ENCODE measurements at places on chromosomes 16 and 17.
A peak's percentile ranks its signal among the peaks of the same experiment; 100 is the strongest.

DNA sequence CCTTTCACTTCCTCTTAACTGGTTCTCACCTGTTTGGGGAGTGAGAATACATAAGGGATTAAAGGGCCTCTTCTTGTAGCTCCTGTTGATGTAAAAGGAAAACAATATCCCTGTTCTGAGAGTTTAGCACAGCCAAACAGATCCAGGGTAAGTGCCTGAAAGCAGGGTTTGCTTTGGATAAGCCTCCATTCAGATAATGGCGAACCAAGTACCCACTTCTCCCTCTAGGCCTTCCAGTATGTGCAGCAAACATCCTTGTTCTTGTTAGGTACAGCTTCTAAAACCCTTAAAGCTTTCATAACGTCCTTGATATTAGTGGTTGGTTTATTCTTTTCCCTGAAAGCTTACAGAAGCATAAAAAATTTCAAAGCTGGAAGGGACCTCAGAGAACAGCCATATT lies 130.6 kb upstream of the DNAH9 start:
- DNase-seq = no peak
- H3K4me1 ChIP-seq = no peaks in the 10 kb centered on the region

GRCh38 chr17:81016575-81016974 lies 18.4 kb upstream of the BAIAP2 start:
- peaks cover 16% of the 10 kb centered on the region for H3K36me3 ChIP-seq
- peaks cover 38% of the 10 kb centered on the region for H3K4me1 ChIP-seq
- DNase-seq = no peak
- H3K27me3 ChIP-seq = peaks cover 14% of the 10 kb centered on the region
- peak overlapping the region; percentile 96 for H3K27ac ChIP-seq

- no peak for DNase-seq
- no peaks in the 10 kb centered on the region for H3K27me3 ChIP-seq
- H3K36me3 ChIP-seq = no peaks in the 10 kb centered on the region
- H3K4me3 ChIP-seq = no peak overlapping the region
- no peaks in the 10 kb centered on the region for H3K4me1 ChIP-seq
These were observed 459.9 kb upstream of the MAF start for GRCh38 chr16:80060470-80060869.

GRCh38 chr17:57852092-57852954 lies 2.5 kb upstream of the MRPS23 start:
- peaks cover 8% of the 10 kb centered on the region for H3K27me3 ChIP-seq
- peak overlapping the region; percentile 88 for H3K27ac ChIP-seq
- H3K4me1 ChIP-seq = peaks cover 39% of the 10 kb centered on the region
- peak overlapping the region; percentile 72 for H3K4me3 ChIP-seq
- DNase-seq = peak; percentile 10
- peaks cover 14% of the 10 kb centered on the region for H3K36me3 ChIP-seq

DNA sequence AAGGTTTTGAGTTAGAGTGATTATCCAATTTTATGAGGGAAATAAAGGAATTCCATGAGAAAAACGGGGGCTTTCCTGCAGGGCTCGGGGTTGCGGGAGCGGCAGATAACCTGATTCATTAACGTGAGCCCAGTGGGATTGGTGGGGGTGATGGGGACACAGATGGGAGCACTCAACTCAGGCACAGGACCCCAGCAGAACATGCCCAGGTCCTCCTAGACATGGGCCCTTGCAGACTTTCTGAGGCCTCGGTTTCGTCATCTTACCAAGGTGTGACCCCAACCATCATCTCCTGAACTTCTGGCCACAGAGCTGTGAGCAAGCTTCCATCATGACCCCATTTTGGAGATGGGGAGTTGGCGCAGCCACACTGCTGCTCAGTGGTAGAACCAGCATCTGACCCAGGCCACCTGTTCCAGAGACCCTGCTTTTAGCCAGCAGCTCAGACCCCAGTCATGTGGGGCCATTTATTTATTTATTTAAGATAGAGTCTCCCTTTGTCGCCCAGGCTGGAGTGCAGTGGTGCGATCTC lies 22.3 kb downstream of the CARHSP1 start:
- H3K27me3 ChIP-seq = no peaks in the 10 kb centered on the region
- H3K27ac ChIP-seq = no peak overlapping the region
- DNase-seq = no peak
- no peak overlapping the region for H3K4me3 ChIP-seq
- peaks cover 12% of the 10 kb centered on the region for H3K4me1 ChIP-seq

DNA sequence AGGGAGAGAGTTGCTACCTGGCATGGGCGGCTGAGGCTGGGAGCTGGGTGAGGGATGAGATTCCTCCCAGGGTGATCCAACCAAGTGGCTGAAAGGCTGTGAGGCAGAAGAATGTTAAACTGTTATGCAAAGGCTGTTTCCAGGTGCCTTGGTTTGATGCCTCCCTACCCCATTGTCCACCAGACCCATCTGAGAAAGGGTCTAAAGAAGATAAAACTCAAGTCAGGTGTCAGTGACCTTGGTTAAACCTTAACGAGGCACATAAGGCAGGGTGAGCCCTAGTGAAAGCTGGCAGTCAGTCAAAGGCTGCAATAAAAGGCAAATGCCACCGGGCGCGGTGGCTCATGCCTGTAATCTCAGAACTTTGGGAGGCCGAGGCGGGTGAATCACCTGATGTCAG lies 23.8 kb downstream of the LDHD start:
- H3K4me3 ChIP-seq = no peak overlapping the region
- H3K4me1 ChIP-seq = peaks cover 8% of the 10 kb centered on the region
- H3K36me3 ChIP-seq = no peaks in the 10 kb centered on the region
- H3K27me3 ChIP-seq = no peaks in the 10 kb centered on the region
- no peak overlapping the region for H3K27ac ChIP-seq

DNA sequence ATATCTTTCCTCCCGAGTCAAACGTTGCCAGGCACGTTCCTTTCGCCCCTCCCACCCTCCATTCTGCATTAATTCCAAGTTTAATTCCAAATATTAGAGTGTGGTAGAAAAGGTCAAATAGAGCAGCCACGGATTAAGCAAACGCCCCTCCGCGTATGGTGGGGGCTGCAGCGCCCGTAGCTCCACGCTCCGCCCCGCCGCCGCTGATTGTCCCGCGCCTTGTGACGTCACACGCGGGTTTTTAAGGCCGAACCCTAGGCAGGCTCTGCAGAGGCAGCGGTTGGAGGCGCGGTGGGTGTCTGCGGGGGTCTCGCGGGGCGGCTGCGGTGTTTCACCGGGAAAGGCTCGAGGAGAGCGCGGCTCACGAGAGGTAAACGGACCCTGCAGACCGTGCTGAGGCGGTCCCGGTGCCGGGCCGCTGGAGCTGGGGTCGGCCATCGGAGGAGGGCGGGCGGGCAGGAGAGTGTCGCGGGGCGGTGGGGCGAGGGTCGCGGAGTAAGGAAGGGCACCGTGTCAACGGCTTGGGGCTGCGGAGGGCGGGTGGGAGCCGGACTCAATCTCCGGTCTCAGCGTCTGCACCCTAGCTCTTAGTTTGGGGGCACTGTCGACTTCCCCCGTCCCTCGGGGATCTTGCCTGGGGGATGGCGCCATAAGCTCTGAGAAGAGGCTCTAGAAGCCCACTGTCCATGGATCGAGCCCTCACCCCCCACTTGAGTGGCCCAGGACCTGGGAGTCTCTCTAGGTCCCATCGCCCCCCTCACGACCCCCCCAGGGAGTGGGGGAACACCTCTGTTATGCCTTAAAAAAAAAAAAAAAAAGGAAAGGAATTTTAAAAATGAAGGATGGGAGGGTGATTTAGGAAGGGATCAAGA lies at the start of gene ARL4D:
ARL4D (plus strand) TSS at position 270 of the 872 bp plus-strand sequence. CDS start 740 bp downstream, outside the sequence.
- H3K36me3 ChIP-seq = peaks cover 1% of the 10 kb centered on the region
- DNase-seq = peak; percentile 92
- H3K4me3 ChIP-seq = peak within 1 kb of the TSS; percentile 91
- no peaks in the 10 kb centered on the region for H3K27me3 ChIP-seq
- H3K27ac ChIP-seq = peak within 1 kb of the TSS; percentile 88

DNA sequence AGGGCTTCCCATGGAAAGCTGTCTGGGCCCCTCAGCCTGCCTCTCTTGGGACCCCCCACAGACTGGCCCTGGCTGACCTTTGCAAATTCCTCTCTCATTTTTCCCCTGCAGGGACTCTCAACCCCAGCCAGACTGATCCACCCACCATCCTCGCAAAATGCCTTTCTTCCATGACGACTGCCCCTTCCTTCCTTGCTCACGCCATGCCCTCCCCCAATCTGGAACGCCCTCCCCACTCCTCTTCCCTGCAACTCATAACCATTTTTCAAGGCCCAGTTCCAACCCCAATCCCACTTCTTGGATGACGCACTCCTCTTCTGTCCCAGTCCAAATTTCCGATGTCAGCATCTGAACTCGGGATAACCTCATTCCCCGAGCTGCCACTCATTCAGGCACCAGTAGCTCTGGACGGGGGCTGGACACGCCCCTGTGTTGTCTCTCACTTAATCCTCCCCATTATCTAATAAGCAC lies 1.3 kb upstream of the DNAI2 start:
- peaks cover 75% of the 10 kb centered on the region for H3K27me3 ChIP-seq
- H3K27ac ChIP-seq = no peak overlapping the region
- H3K4me3 ChIP-seq = no peak overlapping the region
- DNase-seq = no peak

- peak within 1 kb of the TSS; percentile 37 for H3K27ac ChIP-seq
- H3K36me3 ChIP-seq = no peaks in the 10 kb centered on the region
- H3K4me1 ChIP-seq = peaks cover 20% of the 10 kb centered on the region
- no peak for DNase-seq
- peaks cover 96% of the 10 kb centered on the region for H3K27me3 ChIP-seq
These were observed at the start of gene NEUROD2 for GRCh38 chr17:39607851-39608130. Gene NEUROD2 (minus strand): TSS chr17:39607920. CDS start chr17:39606599, 1,321 bp downstream.

- peaks cover 12% of the 10 kb centered on the region for H3K27me3 ChIP-seq
- peaks cover 39% of the 10 kb centered on the region for H3K4me1 ChIP-seq
- H3K36me3 ChIP-seq = peaks cover 12% of the 10 kb centered on the region
- no peak overlapping the region for H3K27ac ChIP-seq
- H3K4me3 ChIP-seq = no peak overlapping the region
These were observed 144.1 kb upstream of the KCNJ18 start for GRCh38 chr17:21548236-21548635.

GRCh38 chr17:14119546-14119945 lies 50.2 kb downstream of the COX10 start:
- H3K27ac ChIP-seq = peak overlapping the region; percentile 91
- no peak overlapping the region for H3K4me3 ChIP-seq
- DNase-seq = no peak
- no peaks in the 10 kb centered on the region for H3K27me3 ChIP-seq
- H3K4me1 ChIP-seq = peaks cover 87% of the 10 kb centered on the region

DNA sequence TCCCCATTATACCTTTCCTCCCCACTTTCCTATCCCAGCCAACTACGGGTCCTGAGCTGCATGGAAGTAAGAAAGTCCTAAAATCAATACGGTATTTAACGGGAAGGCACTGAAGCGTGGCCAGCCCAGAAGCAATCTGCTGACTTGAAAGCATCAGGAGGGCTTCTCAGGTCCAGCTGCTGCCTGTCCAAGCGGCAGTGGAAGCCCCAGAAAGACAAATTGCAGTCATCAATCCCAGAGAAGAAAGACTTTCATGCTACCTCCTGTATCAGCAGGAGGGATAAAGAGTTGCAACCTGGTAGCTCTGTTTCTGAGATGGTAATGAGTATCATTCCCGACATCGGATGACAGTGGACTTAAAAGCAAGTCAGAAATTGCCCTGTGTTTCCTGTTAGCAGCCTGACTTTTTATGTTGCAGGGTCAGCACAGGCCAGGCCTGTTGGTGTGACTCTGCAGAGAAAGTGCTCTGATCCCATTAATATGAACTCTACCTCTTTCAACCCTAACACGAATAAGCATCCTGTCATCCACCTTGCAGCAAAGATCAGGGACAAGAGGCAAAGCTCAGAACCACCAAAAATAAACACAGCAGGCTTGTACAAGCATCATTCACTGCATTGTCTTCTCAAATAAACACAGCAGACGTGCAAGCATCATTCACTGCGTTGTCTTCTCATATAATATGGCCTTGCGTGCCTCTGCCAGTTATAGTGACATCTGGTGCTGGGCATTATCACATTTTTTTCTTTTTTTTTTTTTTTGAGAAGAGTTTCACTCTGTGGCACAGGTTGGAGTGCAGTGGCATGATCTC lies 358.6 kb upstream of the CDH11 start:
- DNase-seq = no peak
- H3K4me3 ChIP-seq = no peak overlapping the region
- H3K27me3 ChIP-seq = no peaks in the 10 kb centered on the region

All from activated naive CD4-positive, alpha-beta T cell treated with anti-CD3 and anti-CD28 coated beads, Interleukin-2, amount 10 ng/mL, durations not matched to agents 7 days and 5 days (primary cell).